ENCODE measurements at places on chromosomes 2 and 18. TPM values are rescaled to one million over a fixed set of nuclear protein-coding genes. Genes with fewer than 3 reads are reported as not detected.

DIS3L2 gene
- total RNA-seq: 25.3 TPM

KHK gene
- 8.8 TPM for total RNA-seq

SERPINB10 gene
- total RNA-seq: not detected

DNA sequence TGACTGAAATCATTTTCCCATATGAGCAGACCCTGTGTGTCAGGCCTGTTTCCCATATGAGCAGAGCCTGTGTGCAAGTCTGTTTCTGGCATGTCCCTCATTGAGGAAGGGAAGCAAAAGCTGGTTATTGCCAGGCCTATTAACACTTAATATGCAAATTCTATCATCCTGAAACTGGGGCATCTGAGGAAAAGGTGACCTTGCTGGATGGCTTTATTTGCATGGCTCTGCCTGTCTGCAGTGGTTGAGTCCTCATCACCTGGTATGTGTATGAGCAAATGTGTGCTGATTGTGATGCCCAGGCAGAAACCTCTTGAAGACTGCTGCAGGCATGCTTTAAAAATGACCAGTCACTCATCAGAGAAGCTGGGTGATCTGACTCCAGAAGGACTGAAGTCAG, 31.2 kb downstream of the EIF4E2 start:
- H3K27ac ChIP-seq: no peak overlapping the region
- no peak overlapping the region for H3K4me3 ChIP-seq
- no peaks in the 10 kb centered on the region for H3K27me3 ChIP-seq
- no peaks in the 10 kb centered on the region for H3K36me3 ChIP-seq
- no peaks in the 10 kb centered on the region for H3K4me1 ChIP-seq
- DNase-seq: no peak

PSMG2 gene
- 93.9 TPM for total RNA-seq

DNA sequence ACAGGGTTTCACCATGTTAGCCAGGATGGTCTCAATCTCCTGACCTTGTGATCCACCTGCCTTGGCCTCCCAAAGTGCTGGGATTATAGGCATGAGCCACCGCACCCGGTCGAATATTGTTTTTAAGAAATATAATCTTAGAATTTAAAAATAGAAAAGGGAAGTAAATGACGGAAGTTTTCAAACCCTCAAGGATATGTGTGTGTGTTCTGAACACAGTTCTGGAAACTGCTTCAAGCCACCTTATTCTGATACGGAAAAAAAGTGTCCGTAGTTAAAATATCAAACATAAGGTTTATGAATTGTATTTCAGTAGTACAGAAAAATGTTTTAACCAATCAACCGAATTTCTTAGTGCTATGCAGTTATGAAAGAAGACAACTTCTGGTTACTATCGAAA, 115.9 kb downstream of the UPP2 start:
- H3K36me3 ChIP-seq: no peaks in the 10 kb centered on the region
- H3K4me1 ChIP-seq: peaks cover 5% of the 10 kb centered on the region
- DNase-seq: no peak
- H3K4me3 ChIP-seq: no peak overlapping the region

DNA sequence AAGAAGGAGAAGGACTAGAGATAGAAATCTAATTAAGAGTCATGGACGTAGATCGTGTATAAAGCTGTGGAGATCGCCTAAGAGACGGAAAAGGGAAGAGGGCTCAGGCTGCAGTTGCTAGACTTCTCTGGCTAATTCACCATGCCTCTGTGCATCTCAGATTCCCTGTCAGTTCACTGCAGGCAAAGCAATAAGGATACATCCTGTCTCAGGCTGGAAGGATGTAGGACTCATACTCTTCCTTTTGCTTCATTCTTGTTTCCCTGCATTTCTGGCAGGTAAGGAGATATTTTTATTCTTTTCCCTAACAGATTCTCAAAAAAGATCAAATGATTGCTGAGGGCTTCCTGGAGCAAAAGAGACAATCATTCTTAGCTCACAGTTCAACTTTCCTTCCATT, 112.5 kb downstream of the AP1S3 start:
- H3K27me3 ChIP-seq: no peaks in the 10 kb centered on the region
- no peak overlapping the region for H3K4me3 ChIP-seq
- H3K36me3 ChIP-seq: no peaks in the 10 kb centered on the region
- peak overlapping the region; percentile 79 for H3K27ac ChIP-seq
- peaks cover 29% of the 10 kb centered on the region for H3K4me1 ChIP-seq

RPL37A gene
- 1,118 TPM for total RNA-seq

- peaks cover 11% of the 10 kb centered on the region for H3K36me3 ChIP-seq
- no peaks in the 10 kb centered on the region for H3K4me1 ChIP-seq
- no peaks in the 10 kb centered on the region for H3K27me3 ChIP-seq
- H3K27ac ChIP-seq: no peak overlapping the region
Observed at GRCh38 chr2:7649461-7650228, 732.4 kb downstream of the RNF144A start.

DNA sequence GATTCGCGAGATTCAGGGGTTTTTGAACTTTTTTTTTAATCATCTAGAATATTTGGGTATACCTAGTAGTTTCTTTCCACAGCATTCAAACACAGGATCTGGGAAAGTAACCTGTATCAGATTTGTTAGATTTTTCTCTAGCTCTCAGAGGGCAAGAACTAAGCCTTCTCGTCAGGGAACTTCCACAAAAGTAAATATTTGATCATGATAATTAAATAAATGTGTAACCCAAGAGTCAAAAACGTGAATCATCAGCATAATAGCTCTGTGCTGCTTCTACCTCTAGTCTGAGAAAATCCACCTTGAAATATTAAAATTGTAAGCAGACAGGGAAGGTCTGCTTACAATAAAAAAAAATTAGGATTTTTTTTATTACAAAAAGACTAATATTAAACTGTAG, 225.7 kb upstream of the SPOPL start:
- no peaks in the 10 kb centered on the region for H3K36me3 ChIP-seq
- no peak for DNase-seq
- H3K27me3 ChIP-seq: no peaks in the 10 kb centered on the region
- no peak overlapping the region for H3K4me3 ChIP-seq
- H3K27ac ChIP-seq: peak overlapping the region; percentile 83

- H3K36me3 ChIP-seq: peaks cover 41% of the 10 kb centered on the region
- no peaks in the 10 kb centered on the region for H3K27me3 ChIP-seq
- H3K4me3 ChIP-seq: no peak overlapping the region
- DNase-seq: no peak
- no peaks in the 10 kb centered on the region for H3K4me1 ChIP-seq
- H3K27ac ChIP-seq: no peak overlapping the region
Observed at GRCh38 chr2:11438555-11439080, 27.3 kb downstream of the E2F6 start.

GRCh38 chr2:12507295-12507694, 209.4 kb upstream of the TRIB2 start:
- no peaks in the 10 kb centered on the region for H3K36me3 ChIP-seq
- H3K4me3 ChIP-seq: no peak overlapping the region
- DNase-seq: no peak
- H3K4me1 ChIP-seq: no peaks in the 10 kb centered on the region
- H3K27me3 ChIP-seq: no peaks in the 10 kb centered on the region

TUBB8B gene
- 3.6 TPM for total RNA-seq

IL36B gene
- total RNA-seq: not detected

DNA sequence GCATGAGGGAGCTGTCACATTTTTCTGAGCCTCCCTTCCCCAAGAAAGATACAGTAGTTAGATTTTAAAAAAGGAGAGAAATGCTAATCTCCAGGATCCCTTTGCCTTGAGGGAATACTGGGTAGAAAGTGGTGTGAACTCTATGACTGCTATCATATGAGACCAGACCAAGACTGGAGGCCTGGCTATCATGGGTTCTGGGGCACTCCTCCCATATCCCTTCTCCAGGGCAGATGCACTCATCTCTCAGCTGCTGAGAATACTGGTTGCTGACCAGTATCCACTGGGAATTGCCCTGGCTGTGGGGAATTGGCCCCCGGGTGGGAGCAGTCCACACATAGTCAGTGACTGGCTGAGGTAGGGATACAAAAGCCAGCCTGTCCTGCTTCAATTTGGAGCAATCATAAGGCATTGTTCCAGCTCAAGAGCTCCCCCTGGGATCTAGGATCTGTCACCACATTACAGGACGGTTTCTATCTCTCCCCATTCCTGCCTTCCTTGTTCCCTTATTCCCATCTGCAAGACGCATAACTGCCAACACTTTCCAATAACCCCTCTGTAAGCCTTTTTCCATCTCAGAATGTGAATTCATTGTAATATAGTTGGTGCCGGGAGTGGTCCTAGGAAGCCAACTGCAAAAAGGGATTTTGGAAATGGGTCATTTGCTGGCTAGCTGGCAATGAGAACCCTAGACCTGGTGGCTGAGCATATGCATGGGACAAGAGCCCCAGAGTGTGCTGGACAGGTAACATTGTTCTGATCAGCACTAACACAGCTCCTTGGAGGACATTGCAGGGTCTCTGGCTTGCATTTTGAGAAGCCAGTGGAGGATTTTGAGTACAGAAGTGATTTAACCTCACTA, 35.4 kb upstream of the REEP1 start:
- no peaks in the 10 kb centered on the region for H3K36me3 ChIP-seq
- no peaks in the 10 kb centered on the region for H3K27me3 ChIP-seq
- peak; percentile 83 for DNase-seq
- no peak overlapping the region for H3K27ac ChIP-seq
- H3K4me1 ChIP-seq: no peaks in the 10 kb centered on the region
- no peak overlapping the region for H3K4me3 ChIP-seq

- H3K36me3 ChIP-seq: no peaks in the 10 kb centered on the region
- H3K27ac ChIP-seq: no peak overlapping the region
- no peak for DNase-seq
- H3K4me1 ChIP-seq: peaks cover 9% of the 10 kb centered on the region
- H3K4me3 ChIP-seq: no peak overlapping the region
Observed at GRCh38 chr18:41753826-41754225, 201.2 kb upstream of the PIK3C3 start.

ID2 gene
- total RNA-seq: 87.0 TPM

GRCh38 chr2:240759459-240759858, 60.6 kb downstream of the KIF1A start:
- no peaks in the 10 kb centered on the region for H3K27me3 ChIP-seq
- H3K36me3 ChIP-seq: peaks cover 11% of the 10 kb centered on the region
- no peak overlapping the region for H3K4me3 ChIP-seq
- no peak for DNase-seq
- H3K27ac ChIP-seq: no peak overlapping the region
- no peaks in the 10 kb centered on the region for H3K4me1 ChIP-seq

MTCL1 gene
- total RNA-seq: 35.1 TPM

DNA sequence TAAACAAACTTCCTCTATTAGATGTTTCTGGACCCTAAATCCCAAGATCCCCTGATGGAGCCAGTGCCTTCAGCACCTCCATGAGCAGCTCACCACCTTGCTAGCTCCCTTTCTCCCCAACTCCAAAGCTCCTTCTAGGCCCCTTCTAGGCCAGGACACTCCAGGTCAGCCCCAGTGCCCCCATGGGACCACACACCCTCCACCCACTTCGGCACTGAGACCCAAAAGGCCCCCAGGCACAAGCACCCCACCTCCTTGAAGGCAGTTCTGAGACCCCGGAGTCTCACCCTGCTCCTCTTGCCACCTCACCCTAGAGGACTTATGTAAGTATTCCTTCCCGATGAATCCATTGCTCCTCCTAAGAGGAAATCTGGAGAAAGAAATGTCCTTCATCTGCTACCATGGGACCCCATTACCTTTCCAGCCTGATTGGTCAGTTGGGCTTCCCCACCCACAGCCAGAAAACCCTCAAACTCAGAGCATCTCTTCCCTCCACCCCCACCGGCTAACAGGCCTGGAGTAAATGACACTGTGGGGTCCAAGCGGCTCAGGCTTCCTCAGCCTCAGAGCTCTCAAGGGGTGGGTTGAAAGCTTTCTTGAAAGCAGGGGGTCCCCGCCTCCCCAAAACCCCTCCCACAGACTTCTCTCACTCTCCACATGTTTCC, 9.8 kb upstream of the ARMC9 start:
- H3K4me1 ChIP-seq: peaks cover 24% of the 10 kb centered on the region
- no peaks in the 10 kb centered on the region for H3K27me3 ChIP-seq
- H3K4me3 ChIP-seq: no peak overlapping the region

- H3K4me3 ChIP-seq: 0 out of 2 replicates have a peak overlapping the region, but pooled peaks have one; percentile 24
- peaks cover 88% of the 10 kb centered on the region for H3K4me1 ChIP-seq
- peak overlapping the region; percentile 47 for H3K27ac ChIP-seq
- no peak for DNase-seq
Observed at GRCh38 chr2:60529785-60530627, 23.4 kb downstream of the BCL11A start.

DNA sequence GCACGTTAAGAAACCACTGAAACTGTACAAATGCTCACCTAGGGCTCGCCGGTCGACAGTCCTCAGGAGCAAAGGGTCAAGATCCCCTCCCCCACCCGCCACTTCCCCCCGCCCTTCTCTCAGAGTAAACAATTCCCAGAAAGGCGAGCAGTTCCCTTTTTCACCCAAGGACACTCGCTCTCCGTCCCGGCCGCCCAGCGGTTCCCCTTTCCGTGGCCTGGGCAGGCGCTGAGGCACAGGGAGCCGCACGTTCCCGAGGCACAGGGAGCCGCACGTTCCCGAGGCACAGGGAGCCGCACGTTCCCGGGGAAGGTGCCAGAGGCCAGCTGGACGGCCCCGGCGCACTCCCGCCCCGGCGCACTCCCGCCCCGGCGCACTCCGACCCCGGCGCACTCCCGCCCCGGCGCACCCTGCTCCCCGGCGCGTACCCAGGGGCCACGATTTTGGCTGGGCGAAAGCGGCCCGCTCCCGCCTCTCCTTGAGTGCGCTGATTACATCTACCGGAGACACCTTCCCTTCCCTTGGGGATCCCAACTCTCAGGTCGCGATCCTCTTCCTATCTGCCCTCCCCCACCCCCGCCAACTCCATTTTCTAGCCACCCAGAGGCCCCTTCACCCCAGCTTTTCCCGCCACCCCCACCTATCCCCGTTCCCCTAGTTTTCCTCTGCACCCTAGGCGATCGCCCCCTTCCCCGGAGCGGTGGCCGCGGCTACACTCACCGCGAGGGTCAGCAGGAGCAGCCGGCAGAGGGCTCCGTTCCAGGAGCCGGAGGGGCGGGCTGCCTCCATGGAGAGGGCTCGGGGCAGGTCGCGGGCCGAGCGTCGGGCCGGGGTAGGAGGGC, 817 bp downstream of the DSC2 start:
- peaks cover 20% of the 10 kb centered on the region for H3K4me1 ChIP-seq
- H3K4me3 ChIP-seq: peak overlapping the region; percentile 88
- no peaks in the 10 kb centered on the region for H3K36me3 ChIP-seq
- H3K27ac ChIP-seq: peak overlapping the region; percentile 57
- peak; percentile 82 for DNase-seq

SOX11 gene
- total RNA-seq: 26.5 TPM

REG3A gene
- total RNA-seq: not detected

GRCh38 chr2:4465671-4466070, 762.3 kb downstream of the DCDC2C start:
- no peak overlapping the region for H3K4me3 ChIP-seq
- no peaks in the 10 kb centered on the region for H3K36me3 ChIP-seq
- no peak for DNase-seq
- no peaks in the 10 kb centered on the region for H3K27me3 ChIP-seq
- H3K4me1 ChIP-seq: no peaks in the 10 kb centered on the region
- H3K27ac ChIP-seq: no peak overlapping the region

DNA sequence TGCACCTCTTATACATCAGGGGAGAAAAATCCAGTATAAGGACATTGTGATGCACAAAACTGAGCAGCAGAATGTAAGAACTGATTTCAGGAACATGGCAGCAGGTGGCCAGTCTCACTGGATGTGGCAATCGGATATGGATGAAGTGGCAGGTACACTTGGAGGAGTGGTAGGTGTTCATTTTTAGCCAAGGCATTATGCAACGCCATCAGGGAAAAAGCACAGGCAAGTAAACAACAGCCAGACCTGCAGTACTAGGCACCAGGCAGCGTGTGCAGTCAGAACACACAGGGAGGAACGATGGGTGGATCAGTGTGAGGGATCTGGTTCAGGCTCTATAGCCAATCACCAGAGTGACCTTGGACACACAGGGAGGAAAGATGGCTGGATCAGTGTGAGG, 77.4 kb upstream of the GCFC2 start:
- H3K4me1 ChIP-seq: no peaks in the 10 kb centered on the region
- no peaks in the 10 kb centered on the region for H3K27me3 ChIP-seq
- no peak for DNase-seq
- no peaks in the 10 kb centered on the region for H3K36me3 ChIP-seq

All from GM23338 (cell line).